ENCODE measurements at places on chromosomes 12 and 14.

- no peak for DNase-seq
These were observed 71.9 kb downstream of the TUNAR start for GRCh38 chr14:95948558-95948981.

DNA sequence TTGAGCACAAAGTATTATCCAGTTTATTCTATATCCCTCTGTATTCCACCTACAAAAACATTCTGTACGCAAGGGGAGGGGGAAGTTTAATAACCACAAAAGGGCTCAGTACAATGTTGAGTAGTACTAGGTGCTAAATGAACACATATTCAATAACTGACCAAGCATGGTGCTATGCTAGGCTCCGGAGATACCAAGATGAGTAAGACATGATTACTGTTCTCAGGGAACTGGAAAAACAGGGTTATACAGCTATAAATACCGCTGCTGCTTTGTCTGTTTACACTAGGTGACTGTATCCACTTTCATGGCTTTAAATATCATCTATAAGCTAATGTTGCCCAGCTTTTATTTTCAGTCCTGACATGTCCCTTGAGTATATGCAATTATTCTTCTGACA is 135.8 kb downstream of the INSM2 start:
- DNase-seq: no peak

GRCh38 chr14:71410578-71411284 is 503.5 kb downstream of the PCNX1 start:
- DNase-seq: no peak

- no peak for DNase-seq
These were observed 60.2 kb upstream of the FERMT2 start for GRCh38 chr14:53011053-53011462.

GRCh38 chr12:31031951-31032335 is 41.7 kb upstream of the DDX11 start:
- no peak for DNase-seq

DNA sequence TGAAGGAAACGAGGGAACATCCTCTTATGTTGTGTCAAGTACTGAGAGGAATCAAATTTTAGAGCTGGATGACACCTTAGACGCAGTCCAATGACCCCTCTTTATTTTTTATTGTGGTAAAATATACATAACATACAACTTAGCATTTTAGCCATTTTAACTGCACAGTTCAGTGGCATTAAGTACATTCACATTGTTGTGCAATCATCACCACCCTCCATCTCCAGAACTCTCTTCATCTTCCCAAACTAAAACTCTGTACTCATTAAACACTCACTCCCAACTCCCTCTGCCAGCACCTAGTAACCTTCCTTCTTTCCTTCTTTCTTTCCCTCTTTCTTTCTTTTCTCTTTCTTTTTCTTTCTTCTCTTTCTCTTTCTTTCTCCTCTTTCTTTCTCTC is 97.2 kb upstream of the SLC24A4 start:
- DNase-seq: no peak

DNA sequence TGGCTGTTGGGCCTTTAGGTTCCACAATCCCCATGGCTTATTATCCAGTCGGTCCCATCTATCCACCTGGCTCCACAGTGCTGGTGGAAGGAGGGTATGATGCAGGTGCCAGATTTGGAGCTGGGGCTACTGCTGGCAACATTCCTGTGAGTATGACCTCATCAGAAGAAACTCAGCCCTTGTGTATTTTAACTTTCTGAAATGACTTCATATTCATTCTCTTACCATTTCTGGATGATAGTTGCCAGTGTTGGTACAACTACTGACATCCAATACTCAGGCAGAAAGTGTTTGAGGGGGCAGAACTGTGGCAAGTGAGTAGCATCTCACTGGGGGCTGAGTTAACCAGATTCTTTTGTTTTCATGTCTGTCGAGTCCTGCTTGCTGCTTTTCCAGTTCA is 2.3 kb downstream of the DAZAP2 start:
- DNase-seq: no peak

DNA sequence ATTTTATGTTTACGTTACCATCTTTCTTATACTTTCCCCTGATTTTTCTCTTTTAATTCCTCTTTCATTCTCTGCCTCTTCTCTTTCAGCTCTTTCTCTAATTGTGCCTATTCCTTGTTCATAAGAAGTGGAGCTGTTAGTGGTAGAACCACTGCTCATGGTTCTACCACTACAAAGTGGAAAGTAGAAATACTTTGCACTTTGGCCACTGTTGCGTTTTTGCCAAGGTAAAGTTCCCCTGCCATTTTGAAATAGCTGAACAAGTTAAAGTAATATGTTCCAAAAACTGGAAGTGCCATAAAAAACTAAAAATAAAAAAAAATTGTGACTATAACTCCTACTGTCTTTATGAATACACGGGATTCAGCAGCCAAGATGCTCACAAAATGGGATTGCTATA is 130.6 kb downstream of the MON2 start:
- no peak for DNase-seq

- DNase-seq: no peak
These were observed 23.2 kb upstream of the PSMA6 start for GRCh38 chr14:35268946-35269345.

DNA sequence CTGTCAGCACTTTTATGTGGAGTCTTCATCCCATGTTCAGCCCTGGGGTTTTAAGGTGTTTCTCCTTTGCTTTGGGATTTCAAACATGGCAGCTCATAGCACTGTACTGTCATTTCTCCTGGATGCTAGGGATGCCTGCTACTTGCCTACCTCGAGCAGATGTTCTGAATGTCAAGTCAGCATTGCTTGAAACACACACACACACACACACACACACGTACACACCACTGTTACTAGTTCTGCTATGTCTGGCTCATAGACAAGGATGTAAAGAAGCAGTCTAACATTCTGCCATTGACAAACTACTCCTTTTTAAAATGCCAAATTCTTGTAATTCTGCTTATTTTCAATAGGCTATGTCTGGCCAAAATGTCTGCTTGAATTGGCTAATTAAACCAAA is 72.7 kb downstream of the SAMD4A start:
- DNase-seq: no peak

GRCh38 chr12:3071107-3071506 is 6.1 kb upstream of the TSPAN9 start:
- no peak for DNase-seq

DNA sequence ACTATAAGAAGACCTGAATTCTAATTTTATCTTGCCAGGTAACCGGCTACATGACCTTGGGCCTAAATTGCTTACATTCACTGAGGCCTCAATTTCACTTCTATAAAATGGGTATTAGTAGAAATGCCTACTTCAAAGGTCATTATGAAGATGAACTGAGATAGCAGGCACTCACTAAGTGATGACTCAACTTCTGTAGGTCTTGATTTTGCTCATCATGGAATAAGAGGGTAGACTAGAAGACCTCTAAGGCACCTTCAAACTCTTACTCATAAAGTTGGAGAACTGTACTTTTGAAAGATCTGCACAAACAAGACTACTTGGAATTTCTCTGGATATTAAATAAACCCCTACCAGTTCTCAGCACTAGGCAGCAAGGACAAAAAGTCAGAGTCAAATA is 39.3 kb upstream of the FRMD6 start:
- no peak for DNase-seq

DNA sequence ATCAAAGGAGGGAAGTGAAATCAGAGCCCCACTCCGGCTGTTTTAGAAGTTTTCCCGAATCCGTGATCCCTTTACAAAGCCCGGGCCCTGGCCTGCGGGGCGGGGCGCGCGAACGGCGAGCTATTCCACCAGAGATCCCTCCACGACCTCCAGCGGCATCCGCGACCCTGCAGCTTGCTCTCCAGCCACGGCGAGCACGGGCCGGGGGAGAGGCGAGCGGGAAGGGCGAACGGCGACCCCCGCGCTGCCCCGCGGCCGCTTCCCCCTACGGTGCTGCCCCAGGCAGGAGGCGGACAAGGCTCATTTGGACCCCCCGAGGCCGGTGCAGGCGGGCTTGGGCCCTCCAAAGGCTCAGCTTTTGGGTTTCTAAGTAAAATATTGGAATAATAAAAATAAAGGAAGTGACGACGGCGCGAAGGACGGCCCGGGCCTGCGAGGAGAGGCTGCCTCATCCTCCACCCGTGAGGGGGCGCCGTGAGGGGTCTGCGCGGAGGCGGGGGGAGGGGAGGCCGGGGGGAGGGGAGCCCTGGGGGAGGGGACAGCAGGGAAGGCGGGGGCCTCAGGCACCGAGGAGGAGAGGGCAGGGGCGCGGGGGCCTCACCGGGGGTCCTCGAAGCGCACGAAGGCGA is 613 bp downstream of the SRSF9 start:
- no peak for DNase-seq

DNA sequence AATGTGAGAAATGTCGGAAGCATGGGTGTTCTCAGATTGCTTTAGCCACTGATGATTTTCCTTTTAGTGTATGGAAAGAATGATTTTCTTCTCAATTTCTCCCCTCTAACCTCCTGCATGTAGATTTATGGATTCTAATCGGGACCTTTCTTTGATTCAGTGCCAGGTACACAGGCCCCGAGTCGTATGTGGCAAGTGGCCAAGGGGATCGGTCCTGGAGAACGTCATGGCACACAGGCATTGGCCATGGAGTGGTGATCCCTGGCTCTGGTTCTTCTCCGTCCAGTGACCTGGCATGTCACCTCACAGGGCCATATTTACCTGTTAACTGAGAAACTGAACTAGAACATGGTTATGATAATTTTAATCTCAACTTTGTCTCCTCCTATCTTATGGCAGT is 58.1 kb downstream of the ETV6 start:
- no peak for DNase-seq

GRCh38 chr14:54669721-54670561 is 103.0 kb downstream of the SAMD4A start:
- DNase-seq: no peak

DNA sequence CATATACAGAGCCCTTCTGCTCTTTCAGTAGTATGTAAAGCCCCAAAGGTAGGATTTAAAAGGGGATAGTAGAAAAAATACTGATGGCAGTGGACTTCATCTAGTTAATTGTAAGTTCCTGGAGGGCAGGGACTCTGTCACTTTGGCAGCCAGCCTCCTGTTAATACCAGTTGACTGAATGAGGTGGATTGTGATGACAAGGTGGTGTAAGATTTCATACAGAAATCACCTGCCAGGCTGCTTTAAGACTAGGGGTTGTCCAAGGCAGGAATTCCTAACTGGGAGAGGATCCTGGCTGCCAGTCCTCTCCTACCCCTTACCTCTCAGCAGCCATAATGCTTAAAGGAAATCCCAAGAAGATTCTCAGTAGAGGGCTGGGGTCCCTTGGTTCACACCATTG is 7.3 kb downstream of the DYRK2 start:
- DNase-seq: no peak

Measured in NCI-H524 treated with DMSO at 0.1 percent for 48 hours (cell line).